Smooth muscle cell of the brain vasculature (primary cell): ENCODE measurements at places on chromosomes 5 and 9.

GRCh38 chr5:115098041-115098702 lies 71.5 kb downstream of the TRIM36 start:
- no peak for DNase-seq

- no peak for DNase-seq
These were observed 280.5 kb downstream of the TUSC1 start for GRCh38 chr9:25397746-25398145.

GRCh38 chr5:33539212-33539611 lies 98.4 kb downstream of the TARS1 start:
- DNase-seq: no peak

DNA sequence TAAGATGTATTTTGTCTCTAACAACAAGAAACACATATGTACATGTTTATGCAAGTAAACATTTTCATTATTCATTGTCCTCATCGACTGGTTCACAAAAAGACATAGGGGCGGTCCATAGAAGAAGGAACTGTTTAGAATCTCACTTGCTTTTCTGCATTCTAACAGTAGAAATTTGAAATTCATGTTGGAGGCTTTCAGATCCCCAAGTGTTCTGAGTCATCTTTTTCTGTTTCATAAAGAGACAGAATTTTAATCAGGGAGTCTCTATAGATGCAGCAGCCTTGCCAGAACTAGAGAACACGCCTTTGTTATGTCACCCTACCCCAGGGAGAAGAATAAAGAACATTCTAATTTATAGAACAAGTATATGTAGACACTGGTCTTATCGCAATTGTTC lies 324.3 kb downstream of the GABRG2 start:
- no peak for DNase-seq

DNA sequence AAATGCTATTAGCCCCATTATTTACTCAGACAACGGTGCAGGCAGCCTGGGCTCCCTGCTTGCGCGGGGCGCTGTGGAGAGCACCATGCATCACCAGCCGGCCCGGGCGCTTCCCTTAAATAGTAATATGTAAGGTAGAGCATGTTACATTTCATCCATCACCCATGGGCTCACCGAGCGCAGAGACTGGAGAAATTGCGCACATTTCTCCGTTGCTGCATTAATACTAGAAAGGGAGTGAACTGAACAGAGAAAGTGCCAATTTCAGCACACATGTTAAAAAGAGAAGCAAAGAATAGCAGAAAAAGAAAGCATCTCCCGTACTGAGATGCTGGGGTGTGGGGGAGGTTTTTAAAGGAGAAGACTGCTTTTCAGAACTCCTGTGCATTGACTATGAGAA lies 400.3 kb downstream of the ZSWIM6 start:
- no peak for DNase-seq

GRCh38 chr9:75039009-75039408 lies 10.9 kb upstream of the CARNMT1 start:
- DNase-seq: no peak
